ENCODE measurements at places on chromosomes 1 and 21.

- DNase-seq, result no peak
These were observed 255.4 kb upstream of the TMEM51 start for GRCh38 chr1:14897997-14898645.

GRCh38 chr1:62318756-62319544, at the start of gene KANK4:
KANK4 (minus strand) TSS chr1:62319434; CDS start chr1:62281564, 37,870 bp downstream.
- DNase-seq, result no peak

GRCh38 chr1:66757722-66758240, 5.5 kb downstream of the DYNLT5 start:
- DNase-seq, result no peak

- DNase-seq, result no peak
These were observed 20.7 kb upstream of the MFSD2A start for GRCh38 chr1:39933956-39934941.

GRCh38 chr21:38985568-38986378, 180.0 kb downstream of the ETS2 start:
- DNase-seq, result peak; percentile 98

GRCh38 chr1:83103341-83103740, 895.6 kb downstream of the TTLL7 start:
- no peak for DNase-seq

GRCh38 chr1:27383039-27383605, at the start of gene CD164L2:
CD164L2 (minus strand) TSS chr1:27383333; CDS start chr1:27383239, 94 bp downstream.
- no peak for DNase-seq

DNA sequence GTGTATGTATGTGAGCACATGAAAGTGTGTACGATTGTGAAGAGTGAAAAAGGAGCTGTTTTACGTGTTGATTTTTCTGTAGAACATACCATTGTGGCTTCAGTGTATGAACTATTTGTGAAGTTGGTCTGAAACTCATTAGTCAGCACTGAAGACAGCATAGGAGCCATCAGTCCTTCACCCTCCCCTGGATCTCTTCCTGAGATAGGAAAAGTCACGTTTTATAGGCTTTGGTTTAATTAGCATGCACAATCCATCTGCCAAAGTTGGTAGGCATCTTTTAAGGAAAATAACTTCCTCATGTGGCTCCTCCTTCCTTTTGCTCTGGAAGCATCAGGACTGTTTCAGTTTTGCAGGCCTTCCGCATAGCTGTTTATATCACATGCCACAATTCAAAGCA, 1.4 kb upstream of the RABIF start:
- no peak for DNase-seq

DNA sequence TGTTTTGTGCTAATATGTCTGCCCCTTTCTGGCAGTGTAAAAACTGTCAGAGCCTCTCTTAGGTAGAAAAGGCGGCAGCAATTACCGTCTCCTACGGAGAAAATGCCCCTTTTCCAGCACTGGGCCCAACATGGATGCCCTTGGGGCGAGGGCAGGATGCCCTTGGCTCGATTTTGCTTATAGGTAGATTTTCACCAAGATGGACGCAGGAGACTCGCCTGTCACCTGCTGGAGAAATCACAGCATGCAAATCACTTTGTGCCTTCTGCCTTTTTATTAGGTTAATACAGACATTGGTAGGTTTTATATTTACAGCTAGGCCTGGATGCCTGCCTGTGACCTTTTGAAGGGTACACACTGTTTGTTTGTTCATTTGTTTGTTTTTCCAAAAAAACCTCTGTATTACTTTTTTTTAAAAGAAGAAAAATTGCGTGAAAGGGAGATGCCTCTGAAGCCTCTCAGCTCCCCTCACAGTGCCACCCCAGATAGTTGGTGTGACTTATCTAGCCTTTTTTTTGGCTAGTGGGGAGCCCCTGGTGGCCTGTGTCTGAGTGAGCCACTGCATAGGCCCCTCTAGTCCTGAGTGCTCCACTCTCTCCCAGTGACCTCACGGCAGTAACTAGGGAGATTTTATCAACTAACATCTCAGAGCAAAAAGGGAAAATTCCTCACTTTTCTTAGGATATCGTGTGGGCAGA, 2.5 kb downstream of the ATP1B1 start:
- peak; percentile 55 for DNase-seq

DNA sequence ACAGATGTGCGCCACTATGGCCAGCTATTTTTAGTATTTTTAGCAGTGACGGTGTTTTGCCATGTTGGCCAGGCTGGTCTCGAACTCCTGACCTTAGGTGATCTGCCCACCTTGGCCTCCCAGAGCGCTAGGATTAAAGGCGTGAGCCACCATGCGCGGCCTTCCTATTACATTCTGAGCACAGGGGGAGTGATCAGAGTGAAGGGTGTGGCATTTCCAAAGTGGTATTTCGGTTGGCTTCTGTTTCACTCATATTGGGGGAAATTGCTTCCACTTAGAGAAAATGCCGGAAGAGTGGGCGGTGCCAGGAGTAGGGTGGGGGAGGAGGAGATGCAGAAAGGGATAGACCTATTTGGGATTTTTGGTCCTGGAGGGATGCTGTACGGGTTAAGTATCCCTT, 4.3 kb downstream of the PIK3CD start:
- DNase-seq, result no peak

- no peak for DNase-seq
These were observed 663 bp upstream of the GBP6 start for GRCh38 chr1:89363196-89363595.

GRCh38 chr21:34885626-34886239, 163.4 kb downstream of the RUNX1 start:
- no peak for DNase-seq

GRCh38 chr1:20551945-20552727, at the start of gene FAM43B:
FAM43B (plus strand) TSS chr1:20552573; CDS start chr1:20552974, 401 bp downstream.
- DNase-seq, result peak; percentile 22

- no peak for DNase-seq
These were observed 89.7 kb upstream of the RGS1 start for GRCh38 chr1:192485692-192486436.

DNA sequence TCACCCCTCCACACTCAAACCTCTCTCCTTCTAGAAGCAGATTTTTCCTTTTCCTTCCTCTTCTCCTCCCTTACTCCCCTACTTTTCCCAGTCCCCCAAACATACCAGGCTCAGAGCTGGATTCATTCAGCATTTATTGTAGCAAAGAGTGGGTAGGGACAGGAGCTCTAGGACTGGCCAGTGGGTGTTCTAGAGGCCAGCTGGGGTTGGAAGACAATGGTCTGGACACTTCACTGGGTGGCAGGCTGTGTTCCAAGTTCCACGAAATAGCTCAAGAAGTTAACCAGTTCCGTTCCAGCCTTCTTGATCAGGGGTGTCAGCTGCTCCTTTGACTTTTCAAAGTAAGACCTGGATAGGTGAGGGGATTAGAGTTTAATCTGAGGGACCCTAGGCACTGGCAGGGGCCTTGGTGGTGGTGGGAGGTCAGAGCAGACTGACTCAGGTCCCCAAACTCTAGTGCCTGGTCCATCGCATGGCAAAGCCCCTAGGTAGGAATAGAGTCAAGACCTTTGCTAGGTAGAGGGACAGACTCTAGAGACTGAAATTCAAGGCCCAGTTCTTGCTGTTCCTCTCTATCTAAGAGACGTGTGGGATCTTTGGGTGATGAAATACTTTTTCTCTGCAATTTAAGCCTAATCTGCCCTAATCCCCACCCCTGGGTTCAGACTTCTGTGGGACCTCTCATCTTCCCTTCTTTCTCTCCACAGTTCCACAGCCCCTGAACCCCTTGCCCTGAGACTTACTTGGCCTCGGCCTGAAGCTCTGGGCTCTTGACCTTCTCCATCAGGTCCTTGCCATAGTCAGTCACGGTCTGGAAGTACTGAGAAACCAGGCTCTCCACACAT, 1.0 kb downstream of the APOA2 start:
- no peak for DNase-seq

DNA sequence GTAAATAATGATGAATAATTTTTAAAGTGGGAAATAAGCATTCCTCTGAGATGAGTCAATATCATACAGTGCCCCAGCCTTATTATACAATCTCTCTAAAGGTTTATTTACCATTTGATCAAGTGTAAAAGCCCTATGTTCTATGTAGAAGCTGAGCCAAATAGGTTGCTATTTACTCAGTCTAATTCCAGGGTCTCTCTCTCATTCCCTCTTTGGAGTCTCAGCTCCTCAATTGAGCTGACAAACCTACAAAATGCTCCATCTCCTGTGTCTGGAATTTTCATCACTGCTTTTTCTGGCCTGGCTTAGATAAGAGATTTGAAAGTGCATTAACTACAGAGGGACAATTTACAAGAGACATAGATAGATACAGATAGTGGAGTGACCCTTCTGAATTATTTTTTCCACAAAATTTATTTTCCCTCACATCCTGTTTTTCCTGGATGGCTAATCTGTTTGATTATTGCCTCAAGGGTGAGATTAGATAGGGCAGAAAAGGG, 24.8 kb upstream of the USH2A start:
- DNase-seq, result peak; percentile 5

GRCh38 chr1:118219438-118219837, 34.4 kb upstream of the SPAG17 start:
- DNase-seq, result no peak

DNA sequence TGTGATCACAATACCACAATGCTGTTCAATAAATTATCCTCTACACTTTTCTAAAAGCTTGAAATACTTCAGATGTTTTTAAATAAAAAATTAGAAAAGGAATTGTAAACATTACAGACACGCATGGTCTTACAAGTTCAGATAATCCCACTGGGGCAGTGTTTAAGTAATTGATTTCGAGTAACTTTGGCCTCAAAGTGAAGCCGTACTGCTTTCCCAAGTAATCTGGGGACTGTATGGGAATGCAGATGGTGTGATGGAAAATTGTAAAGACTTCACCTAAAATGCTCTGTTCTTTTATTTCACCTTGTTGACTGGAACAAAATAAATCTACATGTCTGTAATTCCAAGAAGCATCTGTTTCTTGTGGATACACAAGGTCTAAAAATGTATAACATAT, 401.7 kb upstream of the LYPLAL1 start:
- no peak for DNase-seq

- no peak for DNase-seq
These were observed 10.8 kb downstream of the NHLH1 start for GRCh38 chr1:160377585-160378206.

DNA sequence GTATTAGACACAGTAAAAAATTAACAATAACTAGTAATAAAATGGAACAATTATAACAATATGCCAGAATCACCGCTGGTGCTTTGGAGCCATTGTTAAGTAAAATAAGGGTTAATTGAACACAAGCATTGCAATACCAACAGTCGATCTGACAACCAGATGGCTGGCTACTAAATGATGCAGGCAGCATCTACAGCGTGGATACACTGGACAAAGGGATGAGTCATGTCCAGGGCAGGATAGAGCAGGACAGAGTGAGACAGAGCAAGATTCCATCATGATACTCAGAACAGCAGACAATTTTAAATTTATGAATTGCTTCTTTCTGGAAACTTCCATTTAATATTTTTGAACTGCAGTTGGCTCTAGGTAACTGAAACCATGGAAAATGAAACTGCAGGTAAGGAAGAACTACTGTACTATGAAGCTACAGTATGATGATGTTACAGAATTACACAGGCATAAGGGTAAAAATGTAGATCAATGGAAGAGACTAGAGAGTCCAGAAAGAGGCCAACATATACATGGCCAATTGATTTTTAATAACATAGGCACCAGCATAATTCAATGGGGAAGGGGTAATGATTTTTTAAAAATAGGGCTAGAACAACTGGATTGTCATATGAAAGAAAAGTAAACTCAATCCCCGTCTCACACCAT, 168.7 kb downstream of the RRAGC start:
- DNase-seq, result no peak

DNA sequence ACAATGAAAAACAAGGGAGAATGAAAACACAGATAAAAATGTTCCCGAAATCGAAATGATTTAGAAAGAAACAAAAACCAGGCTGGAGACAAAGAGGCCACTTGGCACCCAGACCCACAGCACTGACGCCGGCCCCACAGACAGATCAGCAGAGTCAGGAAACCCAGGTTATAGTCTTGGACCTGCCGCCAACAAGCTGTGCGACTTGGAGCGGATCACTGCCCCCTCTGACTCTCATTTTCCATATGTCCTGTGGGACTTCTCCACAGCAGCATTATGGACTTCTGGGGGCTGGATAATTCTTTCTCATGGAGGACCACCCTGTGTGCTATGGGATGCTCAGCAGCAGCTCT, 72.4 kb downstream of the MATN1 start:
- DNase-seq, result no peak

GRCh38 chr1:152162792-152163463, 3.9 kb upstream of the RPTN start:
- no peak for DNase-seq

DNA sequence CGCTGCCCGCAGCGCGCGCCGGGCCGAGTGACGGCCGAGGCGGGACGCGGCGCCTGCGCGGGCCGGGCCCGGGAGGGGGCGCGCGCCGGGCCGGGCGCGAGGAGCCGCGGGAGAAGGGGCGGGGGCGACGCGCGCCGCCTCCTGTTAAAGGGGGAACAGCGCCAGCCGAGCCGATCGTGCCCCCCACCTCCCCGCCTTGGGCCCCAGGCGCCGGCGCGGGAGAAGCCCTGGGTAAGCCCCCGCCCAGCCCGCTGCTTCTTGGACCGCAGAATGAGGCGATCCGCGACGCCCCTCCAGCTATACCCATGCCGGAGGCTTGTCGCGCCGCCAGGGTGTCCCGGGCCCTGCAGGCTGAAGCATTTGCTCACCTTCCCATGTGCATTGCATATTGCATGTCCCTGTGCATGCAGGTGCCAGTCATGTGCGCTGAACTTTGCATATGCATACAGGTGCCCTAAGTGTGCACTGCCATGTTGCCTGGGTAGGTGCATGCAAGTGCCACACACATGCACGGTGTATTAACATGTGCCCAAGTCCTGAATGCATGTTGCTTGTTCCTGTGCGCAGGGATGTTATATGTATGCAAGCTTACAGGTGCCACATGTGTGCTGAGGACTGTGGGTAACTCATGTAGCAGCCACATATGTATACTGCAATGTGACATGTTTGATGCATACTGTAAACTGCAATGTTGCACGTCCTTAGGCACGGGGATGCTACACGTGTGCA, at the start of gene ADGRB2:
Gene ADGRB2 (minus strand): TSS at position 29 of the 729 bp plus-strand sequence. CDS start 7,119 bp downstream, outside the sequence.
- no peak for DNase-seq

DNA sequence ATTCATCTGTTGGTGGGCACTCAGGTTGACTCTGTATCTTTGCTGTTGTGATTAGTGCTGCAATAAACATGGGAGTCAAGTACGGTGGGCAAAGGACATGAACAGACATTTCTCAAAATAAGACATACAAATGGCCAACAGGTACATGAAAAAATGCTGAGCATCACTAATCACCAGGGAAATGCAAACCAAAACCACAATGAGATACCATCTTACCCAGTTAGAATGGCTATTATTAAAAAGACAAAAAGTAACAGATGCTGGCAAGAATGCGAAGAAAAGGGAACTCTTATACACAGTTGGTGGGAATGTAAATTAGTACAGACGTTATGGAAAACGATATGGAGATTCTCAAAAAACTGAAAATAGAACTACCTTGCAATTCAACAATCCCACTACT, 98.9 kb downstream of the TMEM53 start:
- no peak for DNase-seq

Data from SK-N-DZ (cell line).